ENCODE measurements at places on chromosomes 6 and 20.

GRCh38 chr6:10302566-10303235 lies 112.2 kb downstream of the TFAP2A start:
- DNase-seq: no peak

GRCh38 chr6:34610819-34611477 lies 54.8 kb upstream of the SPDEF start:
- DNase-seq: no peak

DNA sequence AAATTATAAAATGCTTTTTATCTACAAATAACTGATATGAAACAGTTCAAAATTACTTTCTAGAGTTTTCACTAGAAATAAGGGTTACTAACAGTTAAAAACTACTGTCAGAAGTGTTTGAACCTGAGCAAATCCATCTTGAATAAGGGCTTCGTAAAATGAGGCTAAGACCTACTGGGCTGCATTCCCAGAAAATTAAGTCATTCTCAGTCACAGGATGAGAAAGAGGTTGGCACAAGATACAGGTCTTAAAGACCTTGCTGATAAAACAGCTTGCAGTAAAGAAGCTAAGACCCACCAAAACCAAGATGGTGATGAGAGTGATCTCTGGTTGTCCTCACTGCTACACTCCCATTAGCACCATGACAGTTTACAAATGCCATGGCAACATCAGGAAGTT lies 93.7 kb downstream of the PLG start:
- DNase-seq: no peak

GRCh38 chr6:44003345-44004061 lies 123.7 kb downstream of the MRPL14 start:
- DNase-seq: no peak

- DNase-seq: no peak
Observed at GRCh38 chr6:149867876-149868640, 3.9 kb upstream of the LRP11 start.

GRCh38 chr6:127484212-127484863 lies 25.1 kb upstream of the KIAA0408 start:
- no peak for DNase-seq

GRCh38 chr6:165782134-165782533 lies 119.1 kb upstream of the PDE10A start:
- DNase-seq: no peak

GRCh38 chr6:72621291-72622093 lies at the start of gene KCNQ5:
TSS of gene KCNQ5 (plus strand) at chr6:72622064.
- DNase-seq: peak; percentile 18

DNA sequence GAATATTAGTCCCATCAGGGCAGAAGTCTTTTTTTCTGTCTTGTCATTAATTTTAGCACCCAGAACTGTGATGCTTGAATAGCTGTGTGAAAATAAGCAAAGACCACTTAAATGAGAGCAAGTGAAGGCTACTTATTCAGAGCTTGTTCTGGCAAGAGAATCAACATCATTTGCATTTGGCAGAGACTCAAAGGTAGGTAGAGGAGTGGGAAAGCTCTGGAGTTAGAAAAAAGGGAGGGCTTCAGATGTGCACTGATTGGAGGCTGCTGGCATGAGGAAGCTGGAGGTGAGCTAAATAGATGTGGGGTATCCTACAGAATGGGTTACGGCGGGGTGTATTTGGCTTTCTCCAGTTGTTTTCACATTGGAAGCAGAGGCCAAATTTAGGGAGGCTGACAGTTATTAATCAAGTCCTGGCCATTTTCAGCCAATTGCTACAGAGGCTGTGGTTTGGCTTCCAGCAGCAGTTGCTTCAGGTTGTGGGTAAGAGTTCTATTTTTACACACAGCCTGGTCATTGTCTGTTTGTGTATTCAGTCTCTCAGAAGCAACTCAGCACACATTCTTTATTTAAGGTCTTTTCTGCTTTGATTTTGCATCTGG lies 254.3 kb downstream of the BTBD3 start:
- DNase-seq: no peak

DNA sequence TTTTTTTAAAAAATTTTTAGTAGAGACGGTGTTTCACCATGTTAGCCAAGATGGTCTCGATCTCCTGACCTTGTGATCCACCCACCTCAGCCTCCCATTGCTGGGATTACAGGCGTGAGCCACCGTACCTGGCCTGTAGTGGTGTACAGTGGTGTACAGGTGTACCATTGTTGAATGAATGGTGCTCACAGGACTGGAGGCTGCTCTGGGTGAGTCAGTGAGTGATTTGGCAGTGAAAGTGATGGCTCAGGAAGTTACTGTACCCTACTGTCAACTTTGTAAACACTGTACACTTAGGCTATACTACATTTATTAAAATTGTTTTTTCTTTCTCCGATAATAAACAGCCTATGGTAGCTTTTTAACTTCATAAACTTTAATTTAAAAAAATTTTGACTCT lies 122.8 kb upstream of the EEF1E1 start:
- DNase-seq: no peak

- DNase-seq: no peak
Observed at GRCh38 chr6:17450397-17450796, 57.0 kb downstream of the CAP2 start.

- no peak for DNase-seq
Observed at GRCh38 chr6:4790158-4790899, 14.1 kb downstream of the CDYL start.

- DNase-seq: no peak
Observed at GRCh38 chr6:36197739-36198221, 1.2 kb downstream of the BRPF3 start.

- DNase-seq: no peak
Observed at GRCh38 chr20:48933017-48933766, 11.7 kb downstream of the ARFGEF2 start.

DNA sequence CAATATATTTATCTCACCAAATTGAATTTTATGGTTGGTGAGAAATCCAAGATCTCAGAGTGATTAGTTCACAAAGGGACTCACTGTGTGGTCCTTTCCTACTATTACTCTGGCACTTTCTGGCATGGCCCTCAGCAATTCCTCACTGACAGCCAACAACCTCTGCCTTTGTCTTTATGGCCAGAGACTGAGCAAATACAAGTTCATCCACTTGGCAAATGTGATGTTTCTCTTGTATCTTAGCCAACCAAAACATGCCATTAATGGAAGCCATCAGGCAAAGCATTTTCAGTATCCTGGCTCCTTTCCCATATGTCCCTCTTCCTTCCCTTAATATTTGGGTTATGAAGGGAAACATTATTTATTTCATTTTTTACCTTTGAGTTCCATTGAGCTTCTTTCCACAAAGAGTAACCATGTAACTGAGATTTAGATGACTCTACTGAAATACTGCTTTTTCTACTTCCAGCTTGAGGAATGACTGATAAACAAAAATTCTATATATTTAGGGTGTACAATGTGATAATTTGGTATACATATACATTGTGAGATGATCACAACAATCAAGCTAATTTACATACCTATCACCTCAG lies 30.8 kb upstream of the SMLR1 start:
- DNase-seq: no peak

GRCh38 chr20:60113771-60114170 lies 155.5 kb downstream of the CDH26 start:
- no peak for DNase-seq

DNA sequence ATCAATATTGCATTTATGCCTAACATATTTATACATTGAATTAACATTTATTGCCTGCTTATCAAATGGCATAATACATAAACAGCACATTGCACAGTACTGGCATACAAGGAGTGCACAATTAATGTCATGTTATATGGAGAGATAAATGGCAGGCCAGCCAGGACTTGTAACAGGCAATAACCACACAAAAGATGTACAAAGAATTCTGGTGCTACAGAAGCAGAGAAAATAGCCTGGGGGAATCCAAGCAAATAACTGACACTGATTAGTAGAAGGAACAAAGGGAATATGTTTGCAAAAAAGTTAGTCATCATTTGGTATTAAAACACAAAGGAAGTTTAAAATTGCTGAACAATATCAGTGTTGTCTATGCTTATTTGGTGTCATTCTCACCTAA lies 27.3 kb downstream of the COL21A1 start:
- DNase-seq: no peak

DNA sequence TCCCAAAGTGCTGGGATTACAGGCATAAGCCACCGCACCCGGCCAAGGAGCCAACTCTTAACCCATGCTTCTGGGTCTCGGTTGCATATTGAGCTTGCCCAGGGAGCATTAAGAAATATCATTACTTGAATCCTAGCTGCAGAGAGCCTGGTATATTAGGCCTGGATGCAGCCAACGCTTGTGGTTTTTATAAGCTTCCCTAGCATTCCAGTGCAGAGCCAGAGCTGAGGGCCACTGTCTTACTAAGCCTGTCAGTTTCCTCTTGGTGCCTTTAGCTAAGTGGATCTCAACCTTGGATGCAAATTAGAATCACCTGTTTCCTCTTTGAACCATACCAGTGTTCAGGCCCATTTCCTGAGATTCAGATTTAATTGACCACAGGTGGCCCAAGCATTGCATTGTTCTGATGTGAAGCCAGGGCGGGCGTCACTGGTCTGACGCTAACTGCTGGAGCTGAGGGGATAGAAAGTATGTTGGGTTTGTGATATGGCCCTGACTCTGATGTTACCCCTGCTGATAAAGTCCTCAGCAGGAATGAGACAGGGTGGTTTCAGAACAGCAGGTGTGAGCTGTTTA lies 76.3 kb downstream of the BTBD3 start:
- DNase-seq: no peak

GRCh38 chr20:39433466-39433865 lies 471.3 kb downstream of the DHX35 start:
- DNase-seq: no peak

DNA sequence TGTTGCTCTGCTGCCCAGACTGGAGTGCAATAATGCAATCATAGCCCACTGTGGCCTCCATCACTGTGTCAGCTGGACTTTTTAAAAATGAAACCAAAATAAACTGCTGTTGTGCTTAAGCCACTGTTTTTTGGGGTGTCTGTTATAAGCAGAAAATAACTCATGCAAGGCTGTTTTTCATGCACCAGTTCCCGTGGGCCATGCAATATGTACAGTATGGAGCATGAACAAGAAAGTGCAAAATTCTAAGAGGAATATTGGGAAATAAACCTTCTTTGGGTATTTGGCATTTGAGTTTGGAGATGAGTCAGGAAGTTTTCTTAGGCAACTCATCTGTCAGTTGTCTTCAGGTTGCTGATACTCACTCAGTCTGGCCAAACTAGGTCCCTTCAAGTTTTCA lies 14.9 kb upstream of the ZFAND3 start:
- DNase-seq: no peak

GRCh38 chr6:99501762-99502161 lies 13.5 kb downstream of the USP45 start:
- DNase-seq: no peak

GRCh38 chr20:11329271-11329670 lies 588.4 kb upstream of the BTBD3 start:
- no peak for DNase-seq

GRCh38 chr20:49136817-49137571 lies 51.1 kb downstream of the STAU1 start:
- no peak for DNase-seq

GRCh38 chr6:13554929-13555333 lies 19.5 kb upstream of the SIRT5 start:
- no peak for DNase-seq

DNA sequence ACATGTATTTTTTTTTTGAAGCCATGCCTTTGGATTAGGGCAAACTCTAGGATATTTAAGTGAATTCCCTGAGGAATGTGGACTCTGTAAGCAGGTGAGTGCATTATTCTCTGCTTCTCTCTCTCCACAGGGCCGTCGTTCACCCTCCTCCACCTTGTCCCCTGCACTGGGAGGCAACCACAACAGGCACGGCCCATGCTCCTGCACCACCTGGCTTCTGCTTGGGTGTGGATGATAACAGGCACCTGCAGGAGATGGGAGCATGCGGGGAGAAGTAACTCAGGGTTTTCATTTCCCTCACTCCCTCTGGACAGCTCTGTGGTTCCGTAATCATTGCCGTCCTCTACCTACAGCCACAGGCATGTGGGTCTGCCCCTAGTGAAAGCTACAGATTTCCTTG lies 43.4 kb downstream of the HLA-C start:
- no peak for DNase-seq

DNA sequence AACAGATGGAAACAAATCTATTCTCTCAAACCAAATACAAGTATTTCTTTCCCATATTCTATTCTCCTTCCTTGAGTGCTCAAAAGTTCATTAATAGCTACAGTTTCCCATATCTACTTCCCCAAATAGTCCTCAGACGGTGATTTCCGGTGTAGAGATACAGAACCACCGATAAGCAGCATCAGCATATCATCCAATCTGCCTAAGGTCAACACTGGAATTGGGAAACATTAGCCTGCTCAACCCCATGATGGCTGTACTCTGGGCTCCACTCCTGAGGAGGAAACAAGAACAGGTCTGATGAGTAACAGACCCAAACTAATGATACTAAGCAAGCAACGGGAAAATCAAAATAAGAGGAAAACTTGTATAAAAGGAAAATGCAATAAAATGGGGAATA lies 115.6 kb downstream of the EPB41L2 start:
- DNase-seq: no peak

GRCh38 chr20:47454298-47455132 lies 47.2 kb upstream of the NCOA3 start:
- DNase-seq: no peak

GRCh38 chr6:6458172-6458571 lies 130.3 kb upstream of the LY86 start:
- no peak for DNase-seq

- DNase-seq: no peak
Observed at GRCh38 chr6:80517525-80517924, 411.1 kb downstream of the BCKDHB start.

DNA sequence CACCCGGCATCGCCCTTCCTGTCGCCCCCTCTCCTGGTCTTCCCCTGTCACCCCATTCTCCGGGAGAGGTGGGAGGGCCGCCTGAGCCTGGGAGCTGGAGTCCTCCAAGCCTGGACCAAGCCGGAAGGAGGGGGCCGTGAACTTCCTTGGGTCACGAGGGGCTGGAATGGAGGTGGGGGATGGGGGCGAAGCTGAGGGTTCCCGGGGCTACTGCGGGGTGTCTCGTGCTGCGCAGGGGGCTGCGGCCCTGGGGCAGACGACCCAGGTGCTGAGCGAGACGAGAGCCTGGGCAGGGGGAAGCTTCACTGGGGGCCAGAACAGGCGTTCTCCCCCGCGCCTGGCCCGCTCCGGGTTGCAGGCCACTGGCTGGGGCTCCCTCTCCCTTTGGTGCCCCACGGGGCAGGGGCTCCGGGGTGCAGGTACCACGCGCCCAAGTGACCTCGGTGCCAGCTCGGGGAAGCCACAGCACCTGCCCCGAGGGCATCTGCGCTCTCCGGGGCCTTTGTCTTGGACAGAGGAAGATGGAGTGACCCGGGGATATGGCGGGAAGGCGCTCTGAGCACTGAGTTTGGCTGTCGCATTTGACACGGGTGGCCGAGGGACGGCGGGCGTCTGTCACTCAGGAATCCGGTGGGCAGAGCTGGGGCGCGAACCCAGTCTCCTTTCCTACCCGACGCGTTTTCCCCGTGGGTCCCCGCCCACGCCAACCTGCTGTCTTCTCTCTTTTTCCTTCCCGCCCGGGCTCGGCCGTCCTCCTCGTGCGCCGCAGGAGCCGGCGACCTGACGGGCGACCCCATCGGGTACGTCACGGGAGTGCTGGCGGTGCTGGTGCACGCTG lies 1.2 kb downstream of the SLC35D3 start:
- no peak for DNase-seq

Data from activated naive CD4-positive, alpha-beta T cell (primary cell).